NCI-H2081 (cell line): ENCODE measurements at places on chromosomes 3 and 15.

GRCh38 chr15:93088200-93088980 lies 621 bp downstream of the RGMA start:
- no peak for DNase-seq

- peak; percentile 25 for DNase-seq
These were observed at the start of gene CP for GRCh38 chr3:149221783-149222517. CP (minus strand) TSS chr3:149221829; CDS start chr3:149221792, 37 bp downstream.

DNA sequence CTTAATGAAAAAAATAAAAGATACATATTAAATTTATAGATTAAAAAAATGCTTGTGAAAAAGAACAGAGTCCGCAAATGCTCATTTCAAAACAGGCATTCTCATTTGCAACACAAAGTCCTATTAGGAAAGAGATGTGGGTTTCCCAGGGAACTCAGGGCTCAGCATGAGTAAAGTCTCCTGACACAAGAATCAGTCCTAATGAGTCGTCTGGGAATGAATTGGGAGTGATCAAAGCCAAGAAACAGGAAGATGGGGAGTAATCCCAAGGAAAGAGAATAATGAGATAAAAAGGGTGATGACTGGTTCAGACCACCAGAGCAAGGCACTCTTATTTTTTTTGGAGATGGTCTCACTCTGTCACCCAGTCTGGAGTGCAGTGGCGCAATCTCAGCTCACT lies 443.7 kb downstream of the NR2F2 start:
- DNase-seq, result no peak

DNA sequence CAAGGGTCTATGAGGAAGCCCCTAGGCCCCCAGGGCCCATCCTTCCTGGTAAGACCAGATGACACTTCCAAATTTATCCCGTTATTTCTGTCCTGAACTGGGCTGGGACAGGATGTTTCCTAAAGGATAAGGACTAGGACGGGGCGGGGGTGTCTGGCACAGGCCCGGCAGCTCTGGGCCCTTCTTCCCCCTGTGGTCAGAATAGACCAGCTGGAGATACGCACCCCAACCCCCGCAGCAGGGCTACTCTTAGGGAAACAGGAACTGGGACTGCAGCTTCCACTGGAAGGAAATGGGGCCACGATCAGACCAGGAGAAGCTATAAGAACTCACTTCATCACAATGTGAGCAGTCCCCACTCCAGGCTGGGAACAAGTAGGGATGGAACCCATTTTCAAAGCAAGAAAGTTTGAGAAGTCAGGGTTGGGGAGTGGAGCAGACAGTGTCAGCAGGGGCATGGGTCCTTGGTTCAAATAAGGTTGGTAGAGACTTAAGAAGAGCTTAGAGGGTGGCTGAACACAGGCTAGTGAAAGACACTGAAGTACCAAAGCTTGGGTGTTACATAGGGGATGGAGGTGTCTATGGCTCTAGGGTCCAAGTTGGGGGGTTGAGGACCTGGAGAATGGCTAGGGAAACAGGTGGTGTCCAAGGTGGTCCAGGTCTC lies 1.1 kb downstream of the NCKIPSD start:
- no peak for DNase-seq

DNA sequence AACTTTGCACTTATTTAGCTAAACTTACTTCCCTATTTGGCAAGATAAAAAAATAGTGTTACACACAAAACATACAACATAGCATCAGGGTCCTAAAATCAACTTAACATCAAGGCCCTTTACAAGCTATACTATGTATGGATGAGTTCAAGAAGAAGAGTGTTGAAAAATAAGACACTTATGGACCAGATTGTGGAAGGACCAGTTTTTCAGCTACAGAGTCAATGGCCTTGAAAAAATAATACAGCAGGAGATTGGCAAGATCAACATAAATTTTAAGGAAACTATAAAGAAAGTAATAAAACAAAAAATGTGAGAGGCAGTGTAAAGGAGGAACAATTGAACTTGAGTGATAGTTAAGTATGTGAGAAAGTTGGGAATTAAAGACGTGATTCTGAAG lies 66.3 kb upstream of the BBX start:
- DNase-seq, result no peak

DNA sequence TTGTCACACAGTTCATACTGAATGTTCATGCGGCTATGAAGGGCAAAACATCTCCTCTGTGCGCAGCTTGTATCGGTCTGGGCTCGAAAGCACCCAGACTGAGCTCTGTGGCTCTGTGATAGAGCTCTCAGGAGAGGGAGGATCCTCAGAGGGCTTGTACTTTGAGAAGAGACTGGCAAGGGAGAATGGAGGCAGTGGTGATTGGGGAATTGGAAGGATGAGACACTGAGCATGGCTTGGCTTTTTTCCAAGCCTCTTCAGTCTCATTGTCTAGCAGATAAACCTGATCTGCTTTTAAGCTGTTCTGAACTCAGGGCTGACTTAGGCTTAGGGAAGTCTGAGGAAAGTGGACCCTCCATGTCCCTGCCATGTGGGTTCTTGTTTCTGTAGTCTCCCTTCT lies 43.0 kb downstream of the RAD54L2 start:
- no peak for DNase-seq

- DNase-seq, result no peak
These were observed 79.0 kb upstream of the ARRDC4 start for GRCh38 chr15:97881346-97881965.

DNA sequence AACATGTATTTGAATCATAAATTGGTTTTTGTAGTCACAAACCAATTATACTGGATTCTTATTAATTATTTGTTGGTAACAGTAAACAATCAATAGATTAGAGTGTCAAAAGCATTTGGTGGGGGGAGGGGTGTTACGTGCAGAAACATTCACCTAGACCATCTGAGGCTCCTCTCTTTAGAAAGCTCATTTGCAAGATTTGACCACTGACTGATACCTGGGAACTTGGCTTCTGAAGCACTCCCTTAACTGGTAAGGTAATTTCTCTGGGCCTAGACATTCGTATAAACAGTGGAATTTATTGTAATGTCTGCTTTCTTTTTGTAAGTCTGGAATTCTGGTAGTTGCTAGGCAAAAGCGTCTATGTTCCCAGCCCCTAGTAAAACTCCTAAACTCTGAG lies 243.8 kb upstream of the GBE1 start:
- DNase-seq, result no peak

DNA sequence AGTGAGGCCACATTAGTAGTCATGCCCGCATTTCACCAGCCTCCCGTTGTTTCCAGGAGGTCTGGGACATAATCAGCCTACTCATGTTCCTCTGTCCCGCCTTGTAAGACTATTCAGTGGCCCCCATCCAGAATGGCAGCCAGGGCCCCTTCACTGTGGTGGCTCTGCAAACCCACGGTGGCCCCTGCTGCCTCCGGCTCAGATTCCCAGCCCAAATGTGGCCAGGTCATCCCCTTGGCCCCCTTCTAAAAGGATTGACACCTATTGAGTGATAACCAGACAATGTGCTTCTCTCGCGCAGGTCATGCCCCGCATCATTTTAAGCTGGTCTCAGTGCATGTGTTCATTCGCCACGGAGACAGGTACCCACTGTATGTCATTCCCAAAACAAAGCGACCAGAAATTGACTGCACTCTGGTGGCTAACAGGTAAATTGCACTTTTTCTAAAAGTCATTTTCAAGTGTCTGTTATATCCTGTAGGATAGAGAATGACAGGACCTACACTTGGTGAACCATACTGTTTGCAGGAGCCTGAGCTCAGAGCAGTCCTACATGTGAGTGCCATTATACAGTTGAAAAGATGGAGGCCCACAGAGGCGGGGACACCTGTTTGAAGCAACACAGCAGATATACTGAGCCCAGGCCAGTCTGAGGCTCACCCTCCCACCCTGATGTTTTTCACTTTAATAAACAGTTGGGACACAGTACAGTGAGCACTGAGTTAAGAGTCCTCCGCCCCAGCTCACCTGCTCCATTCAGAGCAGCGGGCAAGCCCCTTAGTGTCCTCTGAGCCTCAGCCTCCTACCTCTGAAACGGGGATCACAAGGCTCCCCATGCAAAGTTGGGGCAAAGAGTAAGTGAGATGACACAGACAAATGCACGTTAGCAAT lies 47.7 kb downstream of the PXYLP1 start:
- peak; percentile 52 for DNase-seq

GRCh38 chr3:66532160-66532587 lies 31.4 kb upstream of the LRIG1 start:
- DNase-seq, result no peak

GRCh38 chr3:18424213-18424728 lies 868 bp downstream of the SATB1 start:
- no peak for DNase-seq

DNA sequence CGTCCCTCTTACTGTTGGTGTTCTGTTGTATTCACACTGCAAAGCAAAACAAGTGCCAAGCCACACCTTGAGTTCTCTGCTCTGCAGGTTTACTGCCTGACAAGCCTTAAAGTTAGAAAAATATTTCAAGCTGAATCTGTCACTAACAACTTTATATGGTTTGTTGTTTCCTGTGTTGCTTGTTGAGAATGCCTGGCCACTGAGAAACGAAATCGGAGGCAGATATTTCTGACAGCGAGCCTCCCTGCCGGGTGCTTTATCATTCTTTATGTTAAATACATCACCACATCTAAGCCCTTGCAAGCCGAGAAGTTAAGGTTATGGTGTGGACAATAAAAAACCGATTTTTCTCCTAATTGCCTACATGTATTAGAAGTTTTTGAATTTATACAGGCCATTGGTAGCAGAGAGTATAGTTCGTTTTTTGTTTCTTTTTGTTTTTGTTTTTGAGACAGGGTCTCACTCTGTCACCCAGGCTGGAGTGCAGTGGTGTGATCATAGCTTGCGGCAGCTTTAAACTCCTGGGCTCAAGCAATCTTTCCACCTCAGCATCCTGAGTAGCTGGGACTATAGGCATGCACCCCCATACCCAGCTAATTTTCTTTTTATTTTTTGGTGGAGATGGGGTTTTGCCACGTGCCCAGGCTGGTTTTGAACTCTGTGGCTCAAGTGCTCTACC lies 188.4 kb upstream of the ICE2 start:
- DNase-seq, result no peak
